A549 treated with dexamethasone at 1 μM for 4 hours (cell line): ENCODE measurements at places on chromosomes 1 and 21. TPM values are rescaled to one million over a fixed set of nuclear protein-coding genes. Genes with fewer than 3 reads are reported as not detected.

Gene SPRR2A
- 0.12 TPM in 1 of 5 replicates, not detected in the others for total RNA-seq

Gene AMY1A
- total RNA-seq, result not detected in 5 replicates

Gene LEFTY1
- total RNA-seq, result 0.61 to 2.0 TPM (median 1.3 TPM) in 5 replicates

Gene UBL4B
- total RNA-seq, result not detected in 5 replicates

Gene HMCN1
- total RNA-seq, result 0.02 to 0.08 TPM (median 0.05 TPM) in 5 replicates

Gene WNT3A
- total RNA-seq, result 0.02 to 0.07 TPM (median 0.04 TPM) in 4 of 5 replicates, not detected in the other

Gene BNIPL
- total RNA-seq, result 0.07 to 0.17 TPM (median 0.11 TPM) in 4 of 5 replicates, not detected in the other

Gene TBX15
- total RNA-seq, result 0.02 to 0.07 TPM (median 0.05 TPM) in 5 replicates

Gene HSD3B1
- 0.11 TPM in 1 of 5 replicates, not detected in the others for total RNA-seq

Gene TAL1
- 0.01 to 0.05 TPM (median 0.02 TPM) in 4 of 5 replicates, not detected in the other for total RNA-seq
